ENCODE measurements at places on chromosomes 1 and 21.

GRCh38 chr1:23648576-23648975, 43.0 kb upstream of the RPL11 start:
- no peak for DNase-seq

- no peak for DNase-seq
These were observed 149.1 kb downstream of the FCRL5 start for GRCh38 chr1:157403203-157403602.

- DNase-seq, result no peak
These were observed 220.2 kb downstream of the TBX15 start for GRCh38 chr1:118767971-118768370.

- no peak for DNase-seq
These were observed 431.0 kb upstream of the USP24 start for GRCh38 chr1:55646181-55646580.

GRCh38 chr1:198612471-198613260, 26.2 kb upstream of the PTPRC start:
- no peak for DNase-seq

DNA sequence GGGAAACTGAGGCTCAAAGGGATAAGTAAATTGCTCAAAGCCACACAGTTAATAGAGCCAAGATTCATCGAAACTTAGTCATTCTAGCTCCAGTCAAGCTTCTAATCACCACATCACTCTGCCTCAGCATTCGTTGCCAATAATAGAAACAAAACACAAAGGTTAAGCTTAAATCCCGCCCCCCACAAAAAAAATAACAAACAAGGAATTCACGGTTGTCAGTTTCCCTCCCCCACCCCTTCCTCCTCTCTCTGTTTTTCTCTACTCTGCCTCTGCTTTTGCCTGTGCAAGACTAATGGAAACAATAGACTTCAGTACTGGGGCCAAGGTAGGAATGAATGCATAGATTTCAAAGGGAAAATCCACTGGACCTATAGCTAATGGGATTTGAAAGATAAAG, 70.7 kb upstream of the ZNF644 start:
- no peak for DNase-seq

DNA sequence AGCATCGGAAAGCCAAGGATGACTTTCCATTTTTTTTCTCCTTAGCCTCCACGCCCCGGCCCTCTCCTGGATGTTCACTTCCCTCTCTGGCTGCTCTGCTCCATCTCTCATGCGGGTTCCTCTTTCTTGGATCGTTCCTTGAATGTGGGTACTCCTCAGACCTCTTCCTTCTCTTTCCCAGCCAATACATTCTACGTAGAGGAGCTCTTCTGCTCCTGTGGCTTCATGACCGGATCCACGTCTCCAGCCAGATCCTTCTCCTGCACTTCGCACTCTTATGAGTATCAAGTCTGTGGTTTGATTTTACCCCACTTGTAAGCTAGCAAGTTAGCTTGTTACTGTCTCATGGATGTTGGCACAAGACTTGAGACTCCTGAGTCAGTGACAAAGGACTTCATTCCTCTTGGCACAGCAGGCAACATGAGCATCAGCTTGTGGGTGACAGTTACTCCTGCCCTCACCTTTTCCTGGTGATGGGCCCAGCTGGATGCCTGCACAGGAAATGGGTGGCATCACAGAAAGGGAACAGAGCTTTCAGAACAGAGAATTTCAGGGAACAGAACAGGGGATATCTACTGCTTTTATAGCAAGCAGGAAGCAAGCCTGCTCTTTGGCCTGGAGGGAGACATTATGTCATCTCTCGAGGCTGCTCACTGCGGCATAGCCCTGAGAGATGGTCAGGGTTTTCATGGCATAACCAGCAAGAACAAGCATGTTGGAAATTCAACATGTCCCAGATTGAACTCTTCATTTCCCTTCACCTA, 100.1 kb upstream of the KIF26B start:
- DNase-seq, result no peak

- no peak for DNase-seq
These were observed 7.1 kb downstream of the SLC37A1 start for GRCh38 chr21:42520628-42521253.

DNA sequence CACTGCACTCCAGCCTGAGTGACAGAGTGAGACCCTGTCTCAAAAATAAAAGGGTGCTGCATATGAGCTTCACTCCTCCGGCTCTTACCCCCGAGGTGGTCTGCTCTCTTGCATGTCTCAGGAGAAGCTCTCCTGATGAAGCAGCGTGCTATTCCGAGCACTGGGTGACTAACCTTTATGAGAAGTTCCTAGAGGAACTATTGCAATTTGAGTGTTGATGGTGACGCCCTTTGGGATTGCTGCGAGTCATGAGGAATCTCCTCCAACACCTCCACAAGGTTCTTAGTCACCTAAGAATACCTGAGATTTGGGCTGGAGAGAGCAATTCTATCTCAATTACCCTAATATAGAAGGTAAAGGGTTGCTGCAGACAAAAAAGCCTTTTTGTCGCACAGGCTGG, 40.8 kb upstream of the TINAGL1 start:
- no peak for DNase-seq

- no peak for DNase-seq
These were observed 2.5 kb upstream of the DHRS3 start for GRCh38 chr1:12620488-12620865.

GRCh38 chr1:149936992-149937705, 470 bp upstream of the MTMR11 start:
- DNase-seq, result no peak

DNA sequence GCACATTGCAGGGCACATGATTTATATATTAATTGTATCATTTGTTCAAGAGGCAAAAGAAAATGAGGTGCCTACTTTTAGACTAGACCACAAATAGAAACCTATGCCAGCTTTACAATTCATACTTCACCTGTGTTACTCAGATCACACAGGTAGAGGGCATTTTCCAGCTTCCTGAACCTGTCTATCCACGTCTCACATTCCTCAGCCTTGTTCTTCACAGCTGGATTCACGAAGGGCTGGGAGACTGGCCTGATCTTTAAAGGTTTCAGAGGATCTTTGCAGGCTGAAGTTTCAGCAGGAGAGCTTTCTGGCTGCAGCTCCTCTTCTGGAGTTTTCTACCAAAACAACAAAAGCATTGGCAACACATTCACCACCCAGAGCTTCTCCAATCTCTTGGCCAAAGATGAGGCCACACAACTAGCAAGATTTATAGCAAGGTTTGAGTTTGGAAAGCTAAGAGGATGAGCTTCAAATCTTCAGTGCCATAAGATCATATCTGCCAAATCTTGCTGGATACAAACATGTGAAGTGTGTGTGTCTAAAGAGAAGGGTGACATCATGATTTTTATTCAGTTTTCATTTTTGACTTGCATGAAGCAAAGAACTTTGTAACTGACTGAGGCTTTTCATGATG, 71.0 kb upstream of the CYP2J2 start:
- no peak for DNase-seq

DNA sequence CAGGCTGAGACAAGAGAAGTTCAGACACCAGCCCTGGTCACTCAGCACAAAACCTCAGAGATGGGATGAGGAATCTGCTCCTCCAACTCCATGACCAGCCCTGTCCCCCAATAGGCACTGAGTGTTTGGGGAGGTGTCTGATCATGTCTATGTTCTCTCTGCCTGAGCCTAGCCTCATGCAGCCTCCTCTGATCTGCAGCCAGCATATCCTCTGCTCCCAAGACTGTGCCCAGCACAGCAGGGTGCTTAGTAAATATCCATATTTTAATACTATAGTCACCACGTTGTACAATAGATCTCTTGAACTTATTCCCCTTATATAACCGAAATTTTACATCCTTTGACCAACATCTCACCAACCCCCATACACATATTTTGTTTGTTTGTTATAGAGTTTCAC, 202.9 kb downstream of the MATN1 start:
- DNase-seq, result no peak

DNA sequence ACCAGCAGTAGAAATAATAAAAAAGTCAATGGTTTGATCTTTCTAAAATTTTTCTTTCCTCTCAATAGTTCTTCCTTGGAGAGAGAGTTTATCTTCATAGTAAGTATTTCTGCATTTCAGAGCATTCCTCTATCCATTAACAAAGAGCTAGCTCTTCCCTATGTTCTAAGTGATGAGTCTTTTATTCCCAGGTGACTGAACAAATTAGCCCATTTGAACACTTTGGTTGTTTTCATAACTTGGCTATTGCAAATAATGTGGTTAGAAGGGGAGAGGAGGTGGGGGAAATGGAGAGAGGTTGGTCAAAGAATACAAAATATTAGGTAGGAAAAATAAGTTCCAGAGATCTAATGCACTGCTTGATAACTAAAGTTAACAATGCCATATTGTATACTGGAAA, 598.9 kb downstream of the KCNT2 start:
- no peak for DNase-seq

GRCh38 chr1:36857754-36858153, 176.6 kb downstream of the GRIK3 start:
- peak; percentile 68 for DNase-seq

DNA sequence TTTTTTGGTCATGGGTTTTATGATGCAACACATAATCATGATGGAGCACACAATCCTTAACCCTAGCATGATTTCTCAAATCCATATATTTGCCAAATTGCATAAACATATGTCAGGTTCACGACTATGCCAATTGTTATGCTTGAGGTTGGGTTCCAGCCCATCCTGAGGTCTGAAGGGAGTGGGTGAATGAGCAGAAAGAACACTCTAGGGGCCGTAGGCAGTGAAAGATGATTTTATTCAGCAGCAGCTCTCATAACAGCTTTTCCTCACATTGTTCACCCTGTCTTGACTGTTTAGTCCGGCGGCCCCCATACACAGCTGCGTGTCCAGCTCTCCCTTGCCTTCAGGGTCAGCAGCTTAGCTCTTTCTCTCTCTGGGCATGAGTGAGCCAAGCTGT, 627.7 kb downstream of the PLA2G4A start:
- DNase-seq, result no peak

DNA sequence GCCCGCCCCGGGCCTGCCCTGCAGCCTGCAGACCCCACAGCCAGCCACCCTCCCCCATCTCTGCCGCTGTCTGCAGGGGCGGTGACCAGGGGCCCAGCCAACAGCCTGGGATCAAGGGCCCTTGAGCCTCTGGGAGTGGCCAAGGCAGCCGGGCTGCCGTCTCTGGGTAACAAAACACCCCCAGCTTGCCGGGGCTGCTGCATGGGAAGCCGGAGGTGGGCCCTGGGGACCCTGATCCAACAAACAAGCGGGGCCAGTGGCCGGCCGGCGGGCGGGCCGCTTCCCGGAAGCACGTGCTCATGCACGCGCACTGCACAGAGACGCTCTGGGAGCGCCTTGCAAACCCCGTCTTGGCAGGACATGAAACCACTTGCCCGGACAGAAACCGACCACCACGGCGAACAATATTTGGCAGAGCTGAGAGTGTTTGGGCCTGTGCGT, 13.2 kb downstream of the MEGF6 start:
- DNase-seq, result no peak

GRCh38 chr1:30683699-30684098, 39.7 kb downstream of the MATN1 start:
- DNase-seq, result no peak

All from NCI-H1417 treated with DMSO at 0.1 percent for 48 hours (cell line).